H4 (cell line): ENCODE measurements at places on chromosomes 3 and 15.

GRCh38 chr15:98771541-98771940 is 123.2 kb downstream of the IGF1R start:
- DNase-seq: no peak

GRCh38 chr3:9732740-9733115 is 1.2 kb downstream of the BRPF1 start:
- DNase-seq: no peak

GRCh38 chr3:138781012-138781470 is 53.7 kb downstream of the PIK3CB start:
- peak; percentile 78 for DNase-seq

- DNase-seq: peak; percentile 36
Measured at GRCh38 chr3:30124435-30125370, 481.7 kb upstream of the TGFBR2 start.

- no peak for DNase-seq
Measured at GRCh38 chr3:116103868-116104530, 341.3 kb downstream of the LSAMP start.

- DNase-seq: peak; percentile 49
Measured at GRCh38 chr3:87076946-87077345, 86.0 kb upstream of the VGLL3 start.

DNA sequence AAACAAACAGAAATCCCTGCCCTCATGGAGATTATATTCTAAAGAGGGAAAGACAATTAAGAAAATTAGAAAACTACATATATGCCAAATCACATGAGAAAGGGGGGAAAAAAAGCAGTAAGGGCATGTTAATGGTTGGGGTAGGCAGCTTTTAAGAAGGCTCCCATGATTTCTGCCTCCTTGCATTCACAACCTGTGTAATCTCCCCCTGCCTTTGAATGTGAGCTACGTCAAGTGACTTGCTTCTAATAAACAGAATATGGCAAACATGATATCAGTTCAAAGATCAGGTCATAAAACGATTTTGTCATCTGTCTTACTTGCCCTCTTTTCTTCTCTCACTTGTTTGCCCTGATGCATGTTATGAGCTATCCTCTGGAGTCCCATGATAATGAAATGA is 673.6 kb upstream of the ADAMTS9 start:
- no peak for DNase-seq

- DNase-seq: no peak
Measured at GRCh38 chr3:39445927-39446326, 21.6 kb upstream of the MOBP start.

DNA sequence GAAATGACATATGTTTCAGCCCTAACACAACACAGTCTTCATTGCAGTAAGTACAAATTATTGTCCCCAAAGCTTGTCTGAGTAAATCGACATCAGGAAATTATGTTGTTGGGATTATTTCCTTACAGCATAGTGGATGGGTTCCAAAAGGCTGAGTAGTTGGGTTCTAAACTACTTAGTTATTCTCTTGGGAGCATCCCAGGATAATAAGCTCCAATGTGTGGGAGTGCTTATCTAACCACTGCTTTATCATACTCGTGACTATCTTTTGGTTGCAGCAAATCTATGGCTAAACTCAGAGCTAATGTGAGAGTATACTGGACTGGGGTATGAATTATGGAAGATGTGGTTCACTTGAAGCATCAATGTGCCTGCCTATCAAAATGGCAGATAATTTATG is 128.5 kb downstream of the RBMS3 start:
- no peak for DNase-seq

- DNase-seq: no peak
Measured at GRCh38 chr15:57652481-57652880, 54.0 kb upstream of the POLR2M start.

DNA sequence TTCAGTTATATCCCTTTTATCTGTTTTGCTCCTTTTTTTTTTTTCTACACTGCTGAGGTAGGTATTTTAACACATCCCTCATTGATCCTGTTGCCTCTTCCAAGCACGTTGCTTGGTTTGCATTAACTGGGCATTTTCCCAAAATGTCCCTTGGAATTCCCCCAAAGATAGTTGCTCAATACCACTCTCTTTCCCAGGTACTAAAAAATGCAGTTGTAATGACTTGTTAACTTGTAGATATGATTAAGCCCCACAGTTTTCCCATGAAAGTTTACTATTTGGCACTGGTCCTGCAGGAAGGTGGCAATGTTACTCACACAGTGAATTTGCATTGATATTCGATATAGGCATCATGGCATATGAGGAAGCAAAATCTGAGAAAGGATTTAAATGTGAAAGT is 67.1 kb downstream of the GRM7 start:
- DNase-seq: no peak
